GM04503 (cell line): ENCODE measurements at places on chromosomes 4 and X.
A peak's percentile ranks its signal among the peaks of the same experiment; 100 is the strongest.

DNA sequence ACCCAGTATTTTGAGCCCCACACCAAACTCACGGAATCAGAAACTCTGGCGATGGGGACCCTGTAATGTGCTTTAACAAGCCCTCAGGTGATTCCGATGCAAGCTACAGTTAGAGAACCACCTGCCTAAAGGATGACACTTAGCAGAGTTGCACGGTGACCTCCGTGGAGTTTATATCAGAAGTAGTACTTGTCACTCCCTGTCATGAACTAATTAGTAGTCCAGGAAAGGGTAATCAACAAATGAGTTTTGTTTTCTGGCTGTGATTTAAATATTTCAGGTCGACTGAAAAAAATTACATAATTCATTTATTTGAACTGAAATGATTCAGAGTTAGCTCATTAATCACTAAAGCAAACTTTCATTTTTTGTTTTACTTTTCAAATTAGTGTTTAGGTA, 56.4 kb downstream of the TMA16 start:
- no peak for DNase-seq

DNA sequence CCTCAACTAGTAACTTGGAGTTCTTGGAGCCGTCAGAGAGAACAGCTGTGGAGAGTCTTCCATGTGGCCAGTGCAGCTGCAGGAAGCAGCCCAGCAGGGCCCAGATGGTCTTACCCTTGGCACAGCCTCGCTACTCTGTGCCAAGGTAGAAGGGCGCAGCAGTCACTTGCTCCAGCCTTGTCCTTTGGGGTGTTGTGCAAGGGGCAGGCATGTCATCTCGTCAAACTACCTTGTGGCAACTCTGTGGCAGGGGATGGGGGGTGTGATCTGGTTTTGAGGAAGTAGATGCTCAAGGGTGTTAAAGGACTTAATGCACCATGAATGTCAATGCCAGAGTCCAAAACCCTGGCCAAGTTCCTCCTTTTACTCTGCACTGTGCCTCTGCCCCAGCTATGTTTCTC, 34.2 kb upstream of the TBC1D14 start:
- DNase-seq = no peak

DNA sequence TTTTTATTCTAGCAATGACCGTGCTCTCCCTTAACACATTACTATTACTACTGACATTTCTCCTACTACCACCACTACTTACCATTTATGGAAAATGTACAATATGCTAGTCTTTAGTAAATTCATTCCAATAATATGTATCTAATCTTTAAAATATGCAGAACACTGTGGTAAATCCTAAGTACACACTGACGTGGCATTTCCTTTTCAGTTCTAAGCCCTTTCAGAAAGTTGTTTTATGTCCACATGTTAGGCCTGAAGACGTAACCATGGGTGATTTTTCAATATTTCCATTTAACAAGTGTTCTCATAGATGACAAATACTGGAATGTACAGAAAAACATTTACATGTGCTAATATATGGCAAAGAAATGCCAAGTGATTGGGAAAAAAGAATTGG, 268.6 kb upstream of the SLIT2 start:
- DNase-seq = peak; percentile 87

GRCh38 chr4:44368413-44369167, 80.0 kb downstream of the KCTD8 start:
- DNase-seq = no peak

DNA sequence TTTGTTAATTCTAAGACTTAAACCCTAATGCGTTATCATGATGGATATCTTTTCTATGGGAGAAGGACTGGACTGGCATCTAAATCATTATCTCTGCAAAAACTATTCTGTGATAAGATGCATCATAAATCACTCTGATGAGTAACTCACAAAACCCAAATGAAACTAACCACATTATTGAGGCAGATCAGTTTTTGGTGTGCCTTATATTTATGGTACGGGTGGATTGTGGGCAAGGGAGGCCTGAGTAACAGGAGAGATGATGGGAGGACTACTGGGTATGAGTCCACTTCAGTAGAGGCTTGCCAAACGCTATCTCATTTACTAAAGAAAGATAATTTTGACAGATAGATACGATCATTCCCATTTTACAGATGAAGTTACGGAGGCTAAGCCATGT, 66.4 kb upstream of the GUCY1A1 start:
- DNase-seq = no peak

GRCh38 chrX:9905721-9906120, 61.4 kb upstream of the CLDN34 start:
- DNase-seq = no peak

DNA sequence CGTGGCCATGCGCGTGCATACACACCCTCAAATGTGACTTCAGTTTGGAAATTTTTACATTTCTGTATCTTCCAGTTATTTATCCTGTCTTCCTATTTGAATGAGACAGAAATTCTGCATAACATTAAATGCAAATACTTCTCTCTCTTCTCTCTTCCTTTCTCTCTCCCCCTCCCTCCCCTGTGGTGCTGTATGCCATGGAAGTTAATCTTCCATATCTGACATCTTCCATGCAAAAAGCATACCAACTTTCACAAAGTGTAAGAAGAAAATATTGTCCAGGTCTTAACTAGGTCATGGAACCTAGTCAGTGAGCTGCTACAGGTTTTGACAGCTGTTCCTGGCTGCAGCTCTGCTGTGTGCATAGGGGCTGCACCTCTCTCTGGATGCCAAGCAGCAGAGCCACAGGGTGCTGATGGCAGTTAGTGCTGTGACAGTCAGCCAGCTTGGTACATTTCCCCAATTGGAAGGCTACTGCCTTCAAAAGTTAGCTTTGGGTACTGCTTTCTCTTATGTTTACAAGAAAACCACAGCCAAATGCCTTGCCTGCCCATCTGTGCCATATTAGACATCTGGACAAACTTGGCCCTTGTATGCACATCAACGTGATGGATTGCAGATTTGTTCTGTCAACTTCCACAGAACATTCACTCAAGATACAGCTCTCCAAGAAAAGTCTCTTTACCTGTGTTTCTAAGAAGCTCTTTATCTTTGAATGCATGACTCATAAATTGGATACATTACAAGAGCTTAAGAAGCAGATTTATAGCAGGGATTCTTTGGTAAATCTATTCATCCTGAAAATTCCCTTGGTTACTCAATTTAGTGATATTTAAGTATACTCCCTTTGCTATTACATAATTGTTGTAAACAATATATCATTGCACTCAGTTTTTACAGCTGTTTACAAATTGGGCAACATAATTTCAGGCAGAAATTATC, 623.8 kb downstream of the EPHA5 start:
- no peak for DNase-seq

DNA sequence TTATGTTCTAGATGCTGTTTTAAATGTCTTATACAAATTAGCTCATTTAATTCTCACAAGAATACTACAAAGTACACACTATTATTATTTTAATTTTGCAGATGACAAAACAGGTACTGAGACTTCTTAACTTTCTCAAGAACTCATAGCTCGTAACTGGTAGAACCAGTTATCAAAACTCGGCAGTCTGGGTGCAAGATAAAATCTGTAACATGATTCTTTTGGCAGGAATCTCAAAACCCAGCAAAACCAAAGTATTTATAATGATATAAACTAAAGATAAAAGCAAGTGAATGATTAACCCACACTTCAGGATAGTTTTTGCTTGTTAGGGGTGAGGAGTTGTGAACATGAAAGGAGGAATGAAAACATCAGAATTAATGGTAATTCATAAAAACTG, 27.6 kb downstream of the CLNK start:
- DNase-seq = no peak

DNA sequence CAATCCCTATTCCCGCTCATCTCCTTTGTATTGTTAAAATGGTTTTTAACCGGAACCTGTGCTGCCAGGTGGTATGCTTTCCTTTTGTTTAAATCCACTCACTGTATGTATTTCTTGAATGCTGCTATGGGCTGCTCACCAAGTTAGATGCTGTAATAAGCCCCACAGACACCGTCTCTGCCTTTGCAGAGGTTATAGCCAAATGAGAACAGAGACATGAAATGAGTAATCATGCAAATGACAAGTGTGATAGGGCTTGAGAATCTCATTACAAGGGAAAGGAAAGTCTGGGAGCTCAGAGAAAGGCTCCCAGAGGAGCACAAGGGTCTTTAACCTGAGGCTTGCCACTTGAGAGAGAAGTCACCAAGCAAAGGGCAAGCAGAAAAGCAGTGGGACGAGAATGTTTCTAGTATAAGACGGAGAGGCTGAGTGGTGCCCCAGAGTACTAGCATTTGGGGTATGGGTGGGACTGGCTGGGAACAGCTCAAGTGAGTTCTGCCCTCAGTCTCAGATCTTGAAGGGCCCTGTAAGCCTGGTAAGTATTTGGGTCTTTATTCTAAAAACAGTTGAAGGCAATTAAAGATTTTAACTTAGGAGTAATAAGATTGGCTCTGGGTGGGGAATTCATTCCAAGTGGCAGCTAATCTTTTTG, 110.8 kb upstream of the H2AZ1 start:
- no peak for DNase-seq

DNA sequence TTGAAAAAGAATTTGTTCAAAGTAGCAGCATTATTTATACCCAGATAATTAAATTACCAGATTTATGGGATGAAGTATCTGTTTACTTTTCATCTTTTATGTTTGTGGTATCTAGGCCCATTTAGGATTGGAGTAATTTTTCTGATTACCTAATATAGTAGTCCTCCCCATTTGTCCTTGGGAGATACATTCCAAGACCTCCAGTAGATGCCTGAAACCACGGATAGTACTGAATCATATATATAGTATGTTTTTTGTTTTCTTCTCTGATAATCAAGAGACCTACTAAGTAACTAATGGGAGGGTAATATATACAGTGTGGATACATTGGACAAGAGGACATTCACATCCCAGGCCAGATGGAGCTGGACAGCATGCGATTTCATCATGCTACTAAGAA, 30.7 kb upstream of the PTPN13 start:
- no peak for DNase-seq

GRCh38 chr4:98530572-98530971, 127.8 kb downstream of the TSPAN5 start:
- DNase-seq = no peak

DNA sequence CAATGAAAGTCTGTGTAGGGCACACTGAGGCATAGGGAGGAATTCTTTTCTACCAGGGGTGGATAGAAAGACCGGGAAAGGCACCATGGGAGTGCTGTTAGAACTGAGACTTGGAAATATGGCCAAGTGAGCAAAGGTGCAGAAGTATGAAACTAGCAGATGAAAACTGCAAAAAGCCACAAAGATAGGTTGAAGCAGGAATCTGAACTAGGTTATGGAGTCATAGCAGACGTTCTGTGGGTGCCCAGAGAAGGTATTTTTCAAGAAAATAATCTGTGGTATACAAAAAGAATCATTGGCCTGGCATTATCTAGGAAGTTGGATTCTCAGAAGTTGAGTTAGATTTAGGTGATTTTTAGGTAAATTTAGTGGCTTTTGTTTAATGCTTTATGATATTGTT, 48.5 kb downstream of the SMAD1 start:
- no peak for DNase-seq

GRCh38 chr4:29908276-29908675, 811.9 kb upstream of the PCDH7 start:
- DNase-seq = no peak

GRCh38 chr4:83109480-83110222, 4.9 kb downstream of the PLAC8 start:
- no peak for DNase-seq

GRCh38 chr4:2159931-2160330, 82.0 kb downstream of the HAUS3 start:
- DNase-seq = no peak

DNA sequence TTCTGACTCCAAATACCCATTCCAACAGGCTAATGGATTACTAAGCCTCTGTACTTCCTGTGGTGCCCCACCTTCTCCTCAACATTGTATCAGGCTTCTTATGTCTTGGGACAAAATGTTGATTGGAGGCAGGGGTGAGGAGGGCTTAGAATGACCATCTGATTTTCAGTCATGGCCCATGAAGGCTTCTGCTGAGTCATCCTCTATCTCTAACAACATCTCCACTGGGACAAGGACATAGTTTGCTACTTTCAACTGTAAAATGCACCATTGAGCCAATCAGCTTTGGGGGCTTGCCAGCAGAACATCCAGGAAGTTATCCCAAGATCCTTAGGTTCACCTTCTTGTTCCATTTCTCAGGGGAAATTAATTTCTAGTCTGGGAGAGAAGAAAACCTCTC, 29.5 kb downstream of the MAGEB17 start:
- DNase-seq = no peak

GRCh38 chrX:53445977-53446376, 11.8 kb upstream of the HSD17B10 start:
- no peak for DNase-seq

DNA sequence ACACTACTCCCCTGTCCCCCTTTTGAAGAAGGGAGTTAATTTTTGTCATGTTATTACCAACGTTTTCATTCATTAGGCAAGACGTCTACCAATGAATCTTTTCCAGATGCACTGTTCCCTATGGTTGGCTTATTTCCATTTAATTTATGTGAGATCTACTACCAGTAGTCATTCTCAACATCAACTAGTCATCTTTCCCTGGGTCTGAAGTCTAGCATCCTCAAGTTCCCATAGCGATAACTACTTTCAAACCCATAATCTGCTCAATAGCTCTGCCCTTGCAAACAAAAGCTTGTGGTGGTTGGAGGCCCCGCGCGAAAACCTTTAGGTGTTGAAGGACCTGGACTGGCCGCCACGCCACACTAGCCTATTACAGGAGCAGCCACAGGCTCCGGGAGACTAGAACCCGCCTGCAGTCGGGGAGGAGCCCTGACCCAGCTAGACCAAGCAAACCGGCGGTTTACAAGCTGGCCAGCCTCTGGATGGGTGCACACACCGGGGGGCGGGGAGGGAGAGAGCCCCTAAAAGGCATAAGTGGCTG, 746 bp downstream of the PPAT start:
- peak; percentile 9 for DNase-seq

DNA sequence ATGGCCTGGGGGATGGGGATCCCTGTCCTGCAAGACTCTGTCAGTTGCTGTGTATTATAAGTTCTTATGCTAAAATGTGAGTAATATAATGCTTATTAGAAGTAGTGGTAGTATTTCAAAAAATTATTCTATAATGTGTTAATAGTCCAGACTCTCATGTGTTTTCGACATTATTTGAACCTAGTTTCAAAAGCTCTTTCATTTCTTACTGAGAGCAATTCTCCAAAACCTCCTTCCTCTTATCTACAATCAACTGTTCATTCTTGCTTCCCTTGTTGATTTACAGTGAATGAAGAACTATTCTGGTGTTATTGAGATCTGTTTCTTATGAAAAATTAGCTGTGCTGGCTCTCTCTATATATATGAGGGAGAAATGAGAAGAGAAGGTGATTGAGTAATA, 32.9 kb upstream of the PTPN13 start:
- DNase-seq = no peak
